ENCODE measurements at places on chromosomes 5 and 9.

DNA sequence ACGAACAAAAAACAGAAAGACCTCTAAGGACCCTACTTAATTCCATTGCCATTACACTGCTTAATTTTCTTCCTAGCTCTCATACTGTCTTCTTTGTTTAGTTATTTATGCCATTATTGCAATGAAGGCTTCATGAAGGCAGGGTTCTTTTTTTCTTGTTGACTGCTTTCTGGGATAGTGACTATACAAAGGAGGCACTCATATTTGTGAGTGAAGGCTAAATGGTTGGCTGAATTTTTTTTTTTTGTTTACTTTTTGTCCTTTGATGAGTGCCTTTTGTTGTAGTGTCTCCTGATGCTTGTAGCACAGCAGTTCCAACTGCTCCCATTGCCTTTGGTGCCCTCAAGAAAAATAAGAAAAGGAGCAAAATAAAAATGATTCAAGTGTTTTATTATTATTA lies 17.8 kb downstream of the CTNNA1 start:
- no peak for DNase-seq

DNA sequence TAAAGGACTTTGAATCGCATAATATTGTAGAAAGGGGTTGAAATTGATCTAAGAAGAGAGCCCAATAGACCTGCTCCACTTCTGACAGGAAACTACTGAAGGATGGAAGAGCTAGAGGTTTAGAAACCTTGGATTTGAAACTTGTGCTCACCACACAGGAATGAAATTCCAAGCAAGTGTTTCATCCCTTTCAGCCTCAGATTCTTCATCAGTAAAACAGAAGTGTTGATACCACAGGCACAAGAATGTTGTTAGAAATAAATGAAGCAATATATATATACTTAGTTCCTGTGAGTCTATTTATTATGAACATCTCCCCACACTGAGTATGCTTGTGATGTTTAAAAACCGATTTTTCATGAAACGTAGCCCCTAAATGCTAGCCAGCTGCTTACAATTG lies 43.8 kb downstream of the PRRC1 start:
- DNase-seq: no peak

DNA sequence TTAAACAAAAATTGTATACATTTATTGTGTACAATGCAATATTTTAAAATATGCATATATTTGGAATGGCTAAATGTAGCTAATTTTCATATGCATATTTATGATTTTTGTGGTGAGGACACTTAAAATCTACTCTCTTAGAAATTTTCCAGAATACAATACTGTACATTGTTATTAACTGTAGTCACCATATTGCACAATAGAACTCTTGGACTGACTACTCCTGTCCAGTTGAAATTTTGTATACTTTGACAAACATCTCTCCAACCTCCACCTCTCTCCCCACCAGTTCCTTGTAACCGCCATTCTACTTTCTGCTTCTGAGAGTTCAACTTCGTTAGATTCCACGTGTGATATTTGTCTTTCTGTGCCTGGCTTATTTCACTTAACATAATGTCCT lies 49.2 kb upstream of the TAF11L2 start:
- no peak for DNase-seq

GRCh38 chr5:137158691-137159090 lies 340.4 kb downstream of the SPOCK1 start:
- no peak for DNase-seq

GRCh38 chr5:136424835-136425584 lies 59.7 kb upstream of the TRPC7 start:
- DNase-seq: no peak

Data from stimulated activated CD4-positive, alpha-beta T cell treated with anti-CD3 and anti-CD28 coated beads, TNF-alpha, amount 100 ng/mL, for 1 hour (primary cell).